Chondrocyte (in vitro differentiated cells): ENCODE measurements at places on chromosomes 1 and 21. TPM values are rescaled to one million over a fixed set of nuclear protein-coding genes. Genes with fewer than 3 reads are reported as not detected.

GRCh38 chr1:21216835-21217811 is 40.4 kb upstream of the EIF4G3 start:
- no peak for DNase-seq
- H3K27me3 ChIP-seq: no peaks in the 10 kb centered on the region
- peaks cover 10% of the 10 kb centered on the region for H3K36me3 ChIP-seq
- H3K4me1 ChIP-seq: no peaks in the 10 kb centered on the region

DNA sequence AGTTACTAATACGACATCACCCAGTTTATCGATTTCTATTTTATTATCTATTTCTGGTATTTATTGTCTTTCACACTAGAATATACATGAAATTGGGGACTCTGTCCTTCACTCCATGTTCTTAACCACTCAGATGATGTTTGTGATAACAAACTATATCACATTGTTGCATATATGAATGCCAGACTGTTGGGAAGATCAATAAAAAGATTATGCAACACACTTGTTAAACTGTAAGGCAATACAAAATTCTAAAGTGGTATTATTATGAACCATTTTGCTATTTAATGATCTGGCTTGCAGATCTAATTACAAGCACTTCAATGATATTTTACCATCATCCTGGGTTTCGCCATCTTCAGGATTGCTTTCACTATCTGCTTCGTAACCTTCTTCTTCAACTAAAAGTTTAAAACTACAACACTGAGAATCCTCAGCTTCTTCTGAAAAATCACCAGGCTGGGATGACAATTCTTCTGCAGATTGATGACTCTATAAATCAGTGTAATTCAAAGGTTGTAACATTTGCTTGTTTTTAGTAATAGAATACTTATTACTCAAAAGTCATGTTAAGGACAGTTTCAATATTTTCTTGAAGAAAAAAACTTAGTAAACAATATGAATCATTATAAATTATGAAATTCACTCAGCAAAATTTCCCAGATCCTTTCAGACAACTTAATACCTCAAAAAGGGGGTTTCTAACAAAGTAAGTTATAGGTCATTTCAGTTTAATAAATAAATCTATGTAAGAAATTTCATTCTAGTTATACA is 63.9 kb downstream of the LYST start:
- no peak overlapping the region for H3K27ac ChIP-seq
- H3K4me1 ChIP-seq: no peaks in the 10 kb centered on the region
- H3K27me3 ChIP-seq: no peaks in the 10 kb centered on the region
- no peak overlapping the region for H3K4me3 ChIP-seq

DNA sequence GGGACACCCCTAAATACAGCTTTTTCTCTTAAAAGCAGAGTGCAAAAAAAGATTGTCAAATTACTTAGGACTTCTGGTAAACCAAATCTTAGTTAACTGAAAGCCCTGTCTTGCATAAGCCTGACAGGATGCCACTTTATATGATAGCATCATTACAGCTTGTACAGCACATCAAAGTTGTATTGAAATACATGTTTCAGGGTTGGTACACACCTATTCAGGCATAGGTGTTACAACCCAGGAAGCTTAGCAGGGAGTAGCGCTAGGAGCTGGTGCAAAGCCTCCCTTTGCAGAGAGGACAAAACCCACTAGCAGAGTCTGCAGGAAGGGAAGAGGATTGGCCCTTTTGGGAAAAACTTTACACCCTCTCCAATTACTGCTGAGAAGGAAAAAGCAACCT is 258.9 kb upstream of the SGIP1 start:
- DNase-seq: no peak
- no peaks in the 10 kb centered on the region for H3K27me3 ChIP-seq
- H3K4me3 ChIP-seq: no peak overlapping the region
- no peaks in the 10 kb centered on the region for H3K36me3 ChIP-seq
- peaks cover 17% of the 10 kb centered on the region for H3K4me1 ChIP-seq
- H3K27ac ChIP-seq: no peak overlapping the region

GRCh38 chr1:94757931-94758330 is 62.2 kb upstream of the SLC44A3 start:
- peaks cover 28% of the 10 kb centered on the region for H3K4me1 ChIP-seq
- peak overlapping the region; percentile 42 for H3K27ac ChIP-seq
- no peak for DNase-seq
- H3K27me3 ChIP-seq: no peaks in the 10 kb centered on the region
- H3K4me3 ChIP-seq: no peak overlapping the region

DNA sequence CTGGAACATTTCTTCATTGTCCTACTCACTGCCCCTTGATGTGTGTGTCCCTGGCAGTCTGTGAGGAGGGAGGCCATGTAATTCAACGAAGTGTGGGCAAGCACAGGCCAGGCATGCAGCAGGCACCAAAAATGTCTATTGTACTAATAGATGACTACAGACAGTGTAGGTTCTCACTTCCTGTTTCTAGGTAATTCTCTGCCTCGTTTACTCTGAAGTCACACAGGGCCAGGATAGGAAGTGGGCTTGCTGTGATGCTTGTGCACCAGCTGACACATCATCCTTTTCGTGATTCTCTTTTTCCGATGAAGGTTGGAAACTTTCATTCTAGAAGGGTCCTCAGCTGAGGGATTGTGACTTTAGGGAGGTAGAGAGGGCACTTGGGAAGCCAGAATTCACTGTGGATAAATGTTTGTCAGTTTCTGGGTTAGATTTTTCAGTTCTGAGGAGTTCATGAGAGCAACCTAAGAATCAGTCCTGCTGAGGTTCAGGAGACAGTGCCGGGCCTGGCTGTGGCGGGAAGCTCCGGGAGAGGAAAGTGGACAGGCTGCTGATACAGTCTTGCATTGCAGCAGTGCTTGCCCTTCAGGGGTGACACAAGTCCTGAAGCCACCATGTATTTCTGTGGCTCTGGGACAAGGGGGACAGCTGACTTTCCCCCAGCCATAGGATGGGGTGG is 4.3 kb upstream of the CSF1 start:
- no peak overlapping the region for H3K4me3 ChIP-seq
- peaks cover 12% of the 10 kb centered on the region for H3K4me1 ChIP-seq
- H3K36me3 ChIP-seq: no peaks in the 10 kb centered on the region
- peaks cover 5% of the 10 kb centered on the region for H3K27me3 ChIP-seq

DNA sequence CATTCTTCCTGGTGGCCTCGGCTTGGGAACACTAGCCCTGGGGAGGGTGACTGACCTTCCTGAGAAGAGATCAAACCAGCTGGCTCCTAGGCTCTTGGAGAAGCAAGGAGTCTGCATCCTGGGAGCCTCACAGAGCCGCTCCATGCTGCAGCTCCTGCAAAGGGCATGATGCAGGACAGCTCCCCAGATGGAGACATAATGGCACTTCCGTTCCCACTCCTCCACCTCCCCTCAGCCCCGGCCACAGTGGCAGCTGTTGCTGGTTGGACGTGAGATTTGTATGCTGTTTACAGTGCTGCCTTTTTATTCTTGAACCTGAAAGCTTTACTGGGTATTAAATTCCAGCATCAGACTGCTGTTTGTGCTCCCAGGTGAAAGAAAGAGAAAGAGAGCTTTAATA is 83.7 kb upstream of the CTTNBP2NL start:
- H3K27ac ChIP-seq: no peak overlapping the region
- H3K27me3 ChIP-seq: peaks cover 48% of the 10 kb centered on the region
- no peak for DNase-seq
- H3K4me3 ChIP-seq: no peak overlapping the region

- DNase-seq: no peak
- peaks cover 31% of the 10 kb centered on the region for H3K27me3 ChIP-seq
- no peak overlapping the region for H3K4me3 ChIP-seq
- no peak overlapping the region for H3K27ac ChIP-seq
These were observed 26.6 kb downstream of the MATN1 start for GRCh38 chr1:30696831-30697230.

GRCh38 chr1:173682184-173682583 is 12.5 kb upstream of the ANKRD45 start:
- no peak for DNase-seq
- H3K36me3 ChIP-seq: no peaks in the 10 kb centered on the region
- H3K4me1 ChIP-seq: no peaks in the 10 kb centered on the region
- H3K4me3 ChIP-seq: no peak overlapping the region

DNA sequence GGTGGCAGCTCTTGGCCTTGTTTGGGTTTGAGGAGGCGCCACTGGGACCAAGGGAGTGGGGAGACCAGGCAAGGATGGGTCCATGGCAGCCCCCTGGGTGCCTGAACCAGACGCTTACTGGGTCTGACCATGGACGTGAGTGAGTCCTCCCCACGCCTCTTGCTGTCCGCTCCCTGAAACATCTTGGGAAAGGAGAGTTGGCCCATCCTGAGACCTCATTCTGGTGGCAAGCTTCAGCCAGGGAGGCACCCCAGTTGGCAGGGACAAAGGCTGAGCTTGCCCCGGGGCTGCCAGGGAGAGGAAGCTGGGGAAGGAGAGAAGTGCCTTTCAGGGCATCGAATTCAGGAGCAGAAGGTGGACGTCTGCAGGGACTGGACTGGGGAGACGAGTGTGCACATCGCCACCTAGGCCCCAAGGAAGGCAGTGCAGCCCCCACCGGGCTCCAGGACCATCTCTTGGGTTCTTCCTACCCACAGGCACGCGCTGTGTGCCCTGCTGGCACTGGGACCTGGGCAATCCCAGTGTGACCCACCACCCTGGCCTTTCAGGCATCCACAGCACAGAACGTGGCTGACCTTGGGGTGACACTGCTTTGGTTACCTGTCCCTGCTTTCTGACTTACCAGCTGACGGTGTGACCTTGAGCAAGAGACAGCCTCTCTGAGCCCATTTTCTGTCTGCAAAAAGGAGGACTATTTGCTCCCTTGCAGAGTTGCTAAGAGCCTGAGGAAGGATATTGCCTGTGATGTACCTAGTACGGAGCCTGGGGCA is 132.9 kb upstream of the WNT4 start:
- H3K36me3 ChIP-seq: no peaks in the 10 kb centered on the region
- H3K27me3 ChIP-seq: peaks cover 30% of the 10 kb centered on the region
- peaks cover 10% of the 10 kb centered on the region for H3K4me1 ChIP-seq
- H3K4me3 ChIP-seq: no peak overlapping the region
- no peak overlapping the region for H3K27ac ChIP-seq
- DNase-seq: peak; percentile 70

GRCh38 chr1:209786146-209786545 is 1.8 kb upstream of the C1orf74 start:
- peaks cover 14% of the 10 kb centered on the region for H3K4me1 ChIP-seq
- DNase-seq: no peak
- peaks cover 2% of the 10 kb centered on the region for H3K36me3 ChIP-seq
- H3K27me3 ChIP-seq: peaks cover 41% of the 10 kb centered on the region
- no peak overlapping the region for H3K27ac ChIP-seq
- H3K4me3 ChIP-seq: no peak overlapping the region

GRCh38 chr1:162276493-162276892 is 100.2 kb downstream of the SPATA46 start:
- no peaks in the 10 kb centered on the region for H3K4me1 ChIP-seq
- no peak for DNase-seq
- H3K36me3 ChIP-seq: no peaks in the 10 kb centered on the region
- no peak overlapping the region for H3K27ac ChIP-seq

DNA sequence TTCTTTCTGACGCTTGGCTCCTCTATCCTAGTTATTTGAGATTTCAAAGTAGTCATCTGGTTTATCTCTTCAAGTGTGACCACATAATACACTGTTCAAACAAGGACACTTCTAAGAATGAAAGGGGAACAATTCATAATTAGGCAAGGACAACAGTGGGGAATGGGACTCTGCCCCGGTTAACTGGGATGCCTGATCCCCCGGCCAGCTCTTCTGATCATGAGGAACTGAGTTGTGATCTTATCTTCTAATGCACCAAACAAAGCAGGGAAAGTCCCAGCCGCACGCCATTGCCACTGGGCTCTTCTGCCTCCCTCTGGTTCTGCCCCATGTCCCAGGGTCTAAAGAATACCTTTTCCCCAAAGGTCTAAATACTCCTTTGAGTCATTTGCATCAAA is 158.2 kb upstream of the IRF2BP2 start:
- H3K4me3 ChIP-seq: no peak overlapping the region
- H3K27ac ChIP-seq: no peak overlapping the region
- no peaks in the 10 kb centered on the region for H3K27me3 ChIP-seq

GRCh38 chr1:23537296-23537973 is 6.4 kb upstream of the E2F2 start:
- H3K36me3 ChIP-seq: no peaks in the 10 kb centered on the region
- H3K27ac ChIP-seq: no peak overlapping the region
- peaks cover 13% of the 10 kb centered on the region for H3K4me1 ChIP-seq
- H3K4me3 ChIP-seq: no peak overlapping the region
- H3K27me3 ChIP-seq: no peaks in the 10 kb centered on the region

DNA sequence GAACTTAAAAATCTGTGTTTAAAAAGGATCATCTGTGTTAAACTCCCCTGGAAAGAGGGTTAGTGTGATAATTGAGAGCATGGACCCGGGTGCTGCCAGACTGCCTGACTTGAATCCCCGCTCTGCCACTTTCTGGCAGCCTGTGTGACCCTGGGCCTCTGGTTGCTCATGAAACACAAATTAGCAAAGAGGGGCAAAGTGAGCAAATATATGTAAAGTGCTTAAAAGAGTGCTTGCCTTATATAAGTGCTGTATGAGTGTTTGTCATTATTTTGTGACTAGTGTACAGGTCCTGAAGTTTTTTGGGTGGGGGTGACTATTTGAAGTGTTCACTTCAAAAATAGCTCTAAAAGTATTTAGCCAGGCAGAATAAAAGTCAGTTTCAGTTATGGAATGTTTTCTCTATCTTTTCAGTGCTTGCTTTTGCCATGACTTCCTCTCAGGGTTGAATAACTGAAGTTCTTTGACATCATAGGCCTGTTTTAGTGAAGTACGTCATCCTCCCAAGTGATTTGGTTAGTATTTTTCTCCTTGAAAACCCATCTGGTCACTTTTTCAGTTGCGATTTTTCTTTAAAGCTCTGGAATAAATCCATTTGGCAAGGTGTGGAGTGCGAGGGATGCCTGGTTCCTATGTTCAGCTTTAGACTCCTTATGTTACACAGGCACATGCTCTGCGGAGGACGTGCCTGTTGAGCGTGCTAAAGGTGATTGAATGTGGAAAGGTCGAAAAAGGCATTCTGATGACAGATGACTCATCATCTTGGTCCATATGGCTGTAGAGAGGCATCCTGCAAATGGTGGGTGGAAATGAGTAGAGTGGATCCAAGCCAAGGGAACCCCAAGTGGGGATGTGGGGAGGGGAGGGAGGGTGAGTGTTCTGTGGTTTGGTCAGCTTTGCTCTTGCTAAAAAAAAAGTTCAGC is 47.8 kb downstream of the AK4 start:
- peaks cover 20% of the 10 kb centered on the region for H3K36me3 ChIP-seq
- peak overlapping the region; percentile 47 for H3K4me3 ChIP-seq
- peaks cover 53% of the 10 kb centered on the region for H3K4me1 ChIP-seq
- no peaks in the 10 kb centered on the region for H3K27me3 ChIP-seq

NMNAT2 gene
- total RNA-seq: 3.0 to 5.5 TPM (median 4.9 TPM) in 3 replicates

ACTA1 gene
- total RNA-seq: 0.27 to 3.6 TPM (median 3.5 TPM) in 3 replicates

SPRR5 gene
- not detected in 3 replicates for total RNA-seq

KCNK2 gene
- total RNA-seq: not detected in 3 replicates

PGLYRP4 gene
- total RNA-seq: not detected in 3 replicates

CYP4X1 gene
- total RNA-seq: 1.0 to 1.1 TPM (median 1.1 TPM) in 3 replicates

KCNJ9 gene
- not detected in 3 replicates for total RNA-seq

HHAT gene
- 6.1 to 7.9 TPM (median 6.4 TPM) in 3 replicates for total RNA-seq

SPRR1B gene
- not detected in 3 replicates for total RNA-seq
